ENCODE measurements at places on chromosomes 3 and 15. TPM values are rescaled to one million over a fixed set of nuclear protein-coding genes. Genes with fewer than 3 reads are reported as not detected.
A peak's percentile ranks its signal among the peaks of the same experiment; 100 is the strongest.

- no peak overlapping the region for H3K27ac ChIP-seq
- DNase-seq: no peak
- H3K4me1 ChIP-seq: no peaks in the 10 kb centered on the region
- no peaks in the 10 kb centered on the region for H3K27me3 ChIP-seq
- no peak overlapping the region for H3K4me3 ChIP-seq
- H3K36me3 ChIP-seq: no peaks in the 10 kb centered on the region
Observed at GRCh38 chr15:100502651-100503050, 26.1 kb downstream of the CERS3 start.

DNA sequence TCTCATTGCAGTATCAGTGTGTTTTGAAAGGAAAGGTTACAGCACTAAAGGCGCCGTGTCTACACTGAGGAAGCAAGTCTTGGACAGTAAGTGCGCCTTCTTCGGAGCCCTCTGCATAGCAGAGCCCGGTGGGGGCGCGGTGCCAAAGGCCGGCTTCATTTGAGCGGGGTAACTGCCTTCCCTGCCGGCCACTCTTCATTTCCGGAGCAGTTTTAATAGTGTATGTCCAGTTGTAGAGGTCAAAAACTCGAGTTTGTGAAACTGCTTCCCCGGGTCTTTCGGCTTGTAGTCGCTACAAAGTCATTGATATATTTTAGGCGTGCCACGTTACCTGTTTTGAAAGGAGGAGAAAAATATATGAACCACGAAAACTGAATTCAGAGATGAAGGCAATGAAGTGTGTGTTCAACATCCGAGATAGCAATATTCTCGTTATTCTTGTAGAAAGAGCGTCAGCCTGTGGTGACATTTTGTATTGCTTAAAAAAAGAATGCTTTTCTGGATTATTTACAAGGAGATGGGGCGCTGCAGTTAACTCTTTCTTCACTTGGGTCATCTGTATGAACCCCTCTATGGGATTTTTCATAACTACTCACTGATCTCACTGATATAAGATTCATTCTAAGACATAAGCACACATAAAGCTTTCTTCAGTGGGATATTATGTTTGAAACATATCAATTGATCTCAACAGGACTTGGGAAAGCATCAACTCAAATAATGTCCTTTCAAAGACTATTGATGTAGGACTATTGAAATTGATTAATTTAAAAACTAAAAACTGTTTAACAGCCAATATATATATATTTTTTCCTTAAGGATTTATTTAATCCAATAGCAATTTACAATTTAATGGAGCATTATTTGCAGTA lies 3.0 kb downstream of the ALCAM start:
- DNase-seq: peak; percentile 64
- no peak overlapping the region for H3K27ac ChIP-seq
- peaks cover 40% of the 10 kb centered on the region for H3K27me3 ChIP-seq
- H3K36me3 ChIP-seq: no peaks in the 10 kb centered on the region
- H3K4me3 ChIP-seq: peak overlapping the region; percentile 79
- H3K4me1 ChIP-seq: peaks cover 2% of the 10 kb centered on the region

DNA sequence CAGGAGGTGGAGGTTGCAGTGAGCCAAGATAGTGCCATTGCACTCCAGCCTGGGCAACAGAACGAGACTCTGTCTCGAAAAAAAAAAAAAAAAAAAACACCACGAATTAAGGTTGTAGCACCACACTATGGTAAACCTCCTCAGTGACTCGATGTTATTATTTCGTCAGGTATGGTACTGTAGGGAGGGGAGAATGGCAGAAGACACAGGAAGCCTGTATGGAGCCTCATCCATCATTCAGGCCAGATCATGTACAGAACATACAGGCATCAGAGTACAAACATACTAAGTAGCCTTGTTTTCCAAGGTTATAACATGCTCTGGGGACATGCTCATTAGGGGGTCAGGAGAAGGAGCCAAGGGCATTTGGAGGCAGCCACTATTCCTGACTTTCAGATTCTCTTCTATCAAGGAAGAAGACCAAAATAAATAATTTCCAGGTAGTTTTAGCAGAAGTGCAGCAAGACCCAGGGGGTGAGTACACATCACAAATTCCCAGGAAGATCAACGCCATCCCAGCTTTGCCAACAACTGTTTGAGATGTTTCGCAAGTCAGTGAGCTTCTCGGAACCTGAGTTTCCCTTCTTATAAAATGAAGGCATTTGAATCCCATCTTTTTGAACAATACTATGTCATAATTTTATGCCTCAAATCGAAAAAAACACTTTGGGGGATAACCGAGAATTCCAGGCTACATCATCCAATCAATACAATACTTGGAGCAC lies 79.8 kb downstream of the FOXP1 start:
- no peaks in the 10 kb centered on the region for H3K27me3 ChIP-seq
- H3K4me3 ChIP-seq: no peak overlapping the region
- peaks cover 13% of the 10 kb centered on the region for H3K4me1 ChIP-seq
- H3K36me3 ChIP-seq: no peaks in the 10 kb centered on the region
- no peak overlapping the region for H3K27ac ChIP-seq

GRCh38 chr3:61141697-61142096 lies 109.6 kb downstream of the FHIT start:
- H3K27me3 ChIP-seq: no peaks in the 10 kb centered on the region
- peak; percentile 68 for DNase-seq
- H3K4me1 ChIP-seq: peaks cover 27% of the 10 kb centered on the region
- no peaks in the 10 kb centered on the region for H3K36me3 ChIP-seq
- H3K27ac ChIP-seq: peak overlapping the region; percentile 89

GRCh38 chr3:194540274-194540905 lies 53.6 kb upstream of the ATP13A3 start:
- H3K27me3 ChIP-seq: no peaks in the 10 kb centered on the region
- H3K4me1 ChIP-seq: no peaks in the 10 kb centered on the region
- no peak for DNase-seq
- no peak overlapping the region for H3K4me3 ChIP-seq

DNA sequence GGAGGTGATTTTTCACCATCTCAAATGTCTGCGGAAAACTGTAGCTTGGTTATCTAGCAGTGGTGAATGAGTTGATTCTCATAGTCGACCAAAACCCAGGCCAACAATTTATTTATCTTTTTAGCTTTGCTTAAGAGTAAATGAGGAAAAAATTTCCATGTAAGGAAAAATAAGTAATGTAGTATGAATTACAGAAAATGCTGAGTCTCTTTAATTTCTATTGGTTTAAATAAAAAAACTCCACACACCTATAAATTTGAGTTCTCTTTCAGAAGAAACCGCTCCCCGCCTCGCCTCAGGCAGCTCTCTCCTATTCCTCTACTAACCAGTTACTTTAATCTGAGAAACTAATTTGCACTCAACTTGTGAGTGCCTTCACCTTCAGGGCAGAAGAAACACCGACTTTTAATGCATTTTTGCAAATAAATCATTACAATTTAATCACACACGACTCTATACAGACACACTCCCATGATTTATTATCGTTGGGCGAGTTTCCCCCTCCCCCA lies 540 bp upstream of the RSRC1 start:
- DNase-seq: peak; percentile 36
- H3K36me3 ChIP-seq: no peaks in the 10 kb centered on the region
- H3K4me1 ChIP-seq: peaks cover 27% of the 10 kb centered on the region
- peaks cover 52% of the 10 kb centered on the region for H3K27me3 ChIP-seq

- H3K27ac ChIP-seq: no peak overlapping the region
- H3K4me1 ChIP-seq: peaks cover 11% of the 10 kb centered on the region
- DNase-seq: no peak
- no peak overlapping the region for H3K4me3 ChIP-seq
- peaks cover 15% of the 10 kb centered on the region for H3K27me3 ChIP-seq
- no peaks in the 10 kb centered on the region for H3K36me3 ChIP-seq
Observed at GRCh38 chr3:134307425-134307824, 56.8 kb upstream of the RYK start.

DNA sequence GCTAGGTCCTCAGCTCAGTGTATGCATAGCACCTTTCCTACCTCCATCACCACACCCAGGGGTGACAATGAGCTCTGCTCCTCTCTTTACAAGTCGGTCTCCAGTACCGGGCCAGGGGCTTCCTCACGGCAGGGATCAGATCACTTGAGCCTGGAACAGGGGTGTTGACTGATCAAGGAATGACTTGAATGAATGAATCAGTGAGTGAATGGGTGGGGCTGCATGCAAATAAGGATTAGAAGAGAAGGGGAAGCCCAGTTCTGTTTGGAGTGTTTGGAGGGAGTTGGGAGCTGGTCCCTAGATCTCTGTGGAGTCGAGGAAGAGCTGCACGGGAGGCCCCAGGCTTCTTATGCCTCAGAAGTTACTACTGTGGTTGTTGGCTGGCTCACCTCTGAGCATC lies 87.0 kb downstream of the TMEM266 start:
- no peaks in the 10 kb centered on the region for H3K36me3 ChIP-seq
- no peak overlapping the region for H3K27ac ChIP-seq
- DNase-seq: no peak
- peaks cover 9% of the 10 kb centered on the region for H3K4me1 ChIP-seq

GRCh38 chr3:98954791-98955604 lies 53.5 kb upstream of the DCBLD2 start:
- DNase-seq: no peak
- H3K4me3 ChIP-seq: no peak overlapping the region
- H3K36me3 ChIP-seq: no peaks in the 10 kb centered on the region
- no peaks in the 10 kb centered on the region for H3K27me3 ChIP-seq
- no peaks in the 10 kb centered on the region for H3K4me1 ChIP-seq

- H3K36me3 ChIP-seq: no peaks in the 10 kb centered on the region
- H3K4me1 ChIP-seq: peaks cover 35% of the 10 kb centered on the region
- no peak overlapping the region for H3K27ac ChIP-seq
- DNase-seq: peak; percentile 81
- H3K4me3 ChIP-seq: peak overlapping the region; percentile 64
- peaks cover 62% of the 10 kb centered on the region for H3K27me3 ChIP-seq
Observed at GRCh38 chr3:184380185-184380626, 352 bp downstream of the CHRD start.

- no peaks in the 10 kb centered on the region for H3K27me3 ChIP-seq
- no peaks in the 10 kb centered on the region for H3K36me3 ChIP-seq
- peaks cover 6% of the 10 kb centered on the region for H3K4me1 ChIP-seq
- DNase-seq: no peak
- no peak overlapping the region for H3K4me3 ChIP-seq
Observed at GRCh38 chr3:116302087-116302747, 143.1 kb downstream of the LSAMP start.

DNA sequence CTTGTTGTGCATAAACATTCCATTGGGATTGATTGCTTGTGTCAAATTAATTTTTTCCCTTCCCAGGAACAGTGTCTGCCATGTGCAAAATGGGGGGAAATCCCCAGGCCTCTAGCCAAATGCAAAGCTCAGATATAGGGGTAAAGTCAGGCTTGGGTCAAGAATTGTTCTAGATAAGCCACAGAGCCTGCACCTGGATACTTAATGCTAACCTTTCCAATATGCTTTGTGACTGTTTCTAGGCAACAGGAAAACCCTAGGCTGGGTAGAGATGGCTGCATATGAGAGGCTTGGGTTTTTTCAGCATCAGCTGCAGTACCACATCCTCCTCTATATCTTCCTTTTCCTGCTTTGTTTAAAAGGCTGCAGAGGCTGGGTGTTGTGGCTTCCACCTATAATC lies 61.9 kb upstream of the ROPN1 start:
- no peak overlapping the region for H3K4me3 ChIP-seq
- H3K27ac ChIP-seq: no peak overlapping the region
- peak; percentile 42 for DNase-seq
- H3K27me3 ChIP-seq: no peaks in the 10 kb centered on the region

DNA sequence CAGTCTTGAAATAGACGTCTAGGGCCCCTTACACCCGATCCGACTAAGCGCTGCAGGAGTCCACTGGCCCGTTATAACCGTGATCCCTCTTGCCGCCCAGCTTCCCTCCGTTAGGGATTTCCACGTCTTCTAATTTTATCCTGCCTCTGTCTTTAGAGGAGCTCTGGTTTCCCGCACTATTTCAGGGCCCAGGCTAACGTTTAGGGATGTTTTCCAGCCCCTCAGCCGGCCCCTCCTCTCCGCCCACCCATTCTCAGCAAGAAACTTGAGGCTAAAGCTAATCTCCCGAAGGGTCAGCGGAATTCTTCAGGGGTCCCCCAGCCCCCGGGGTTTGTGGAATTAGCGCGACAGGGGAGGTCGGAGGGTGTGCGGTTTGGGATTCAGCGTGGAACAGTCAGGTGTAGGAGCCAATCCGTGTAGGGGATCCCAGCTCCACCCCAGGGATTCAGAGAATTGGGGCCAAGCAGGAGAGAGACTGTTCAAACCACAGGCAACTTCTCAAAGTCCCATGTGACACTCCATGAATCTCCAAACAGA lies 1.6 kb downstream of the PTX3 start:
- peaks cover 11% of the 10 kb centered on the region for H3K4me1 ChIP-seq
- peak overlapping the region; percentile 85 for H3K4me3 ChIP-seq
- DNase-seq: peak; percentile 33
- H3K27me3 ChIP-seq: peaks cover 33% of the 10 kb centered on the region
- H3K36me3 ChIP-seq: no peaks in the 10 kb centered on the region

GRCh38 chr3:14890476-14890875 lies 56.9 kb upstream of the NR2C2 start:
- no peak overlapping the region for H3K27ac ChIP-seq
- no peaks in the 10 kb centered on the region for H3K4me1 ChIP-seq
- no peak for DNase-seq

GRCh38 chr3:55044486-55044885 lies 116.6 kb upstream of the LRTM1 start:
- DNase-seq: no peak
- H3K27ac ChIP-seq: no peak overlapping the region
- no peak overlapping the region for H3K4me3 ChIP-seq
- no peaks in the 10 kb centered on the region for H3K4me1 ChIP-seq

DNA sequence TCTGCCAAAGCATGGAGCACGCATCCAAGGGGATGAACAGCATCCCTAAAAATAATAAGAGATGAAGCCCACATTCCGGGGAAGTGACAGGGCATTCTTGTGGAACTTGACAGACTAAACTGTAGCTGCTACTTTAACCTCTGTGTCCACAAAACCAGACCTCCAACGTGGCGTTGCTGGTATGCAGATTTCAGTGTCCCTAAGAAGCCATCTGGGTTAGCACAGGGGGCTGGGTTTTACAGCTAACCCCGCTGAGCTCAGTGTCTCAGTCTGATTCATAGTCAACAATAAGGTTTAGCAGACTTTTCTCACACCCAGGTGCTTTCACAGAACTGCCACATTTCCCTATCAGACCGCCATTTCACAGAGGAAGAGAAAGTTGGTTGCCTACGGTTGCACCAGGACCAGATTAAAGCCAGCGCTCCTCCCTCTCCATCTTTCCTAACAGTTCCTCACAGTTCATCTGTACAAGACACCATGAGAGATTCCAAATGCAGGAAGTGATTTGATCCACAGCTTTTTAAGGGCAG lies 61.6 kb upstream of the CTDSPL start:
- no peaks in the 10 kb centered on the region for H3K36me3 ChIP-seq
- no peak for DNase-seq
- no peak overlapping the region for H3K27ac ChIP-seq
- H3K27me3 ChIP-seq: no peaks in the 10 kb centered on the region
- no peak overlapping the region for H3K4me3 ChIP-seq

GAP43 gene
- polyA plus RNA-seq: 48.1 TPM

PLA2G4E gene
- polyA plus RNA-seq: not detected

SHC4 gene
- 0.38 TPM for polyA plus RNA-seq

FOXB1 gene
- polyA plus RNA-seq: 5.4 TPM

Data from GM23338 (cell line).